ENCODE measurements at places on chromosomes 7 and 10.

DNA sequence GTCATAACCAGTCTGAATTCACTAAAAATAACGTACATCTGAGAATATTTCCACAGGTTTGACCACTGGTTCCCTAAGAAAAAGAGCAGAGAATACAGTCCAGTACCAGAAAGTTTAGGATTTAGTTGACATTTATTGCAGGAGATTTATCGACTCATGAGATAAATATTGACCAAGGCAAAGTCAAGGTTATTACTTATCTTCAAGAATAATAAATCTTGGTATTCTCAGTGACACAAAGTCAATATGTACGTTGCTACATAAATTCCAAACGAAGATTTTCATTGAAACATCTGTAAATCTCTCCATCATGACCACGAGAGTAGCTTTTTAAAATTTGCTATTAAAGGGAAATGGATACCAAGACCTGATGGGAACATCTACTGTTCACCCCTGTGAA lies 39.4 kb upstream of the GRB10 start:
- DNase-seq = no peak

DNA sequence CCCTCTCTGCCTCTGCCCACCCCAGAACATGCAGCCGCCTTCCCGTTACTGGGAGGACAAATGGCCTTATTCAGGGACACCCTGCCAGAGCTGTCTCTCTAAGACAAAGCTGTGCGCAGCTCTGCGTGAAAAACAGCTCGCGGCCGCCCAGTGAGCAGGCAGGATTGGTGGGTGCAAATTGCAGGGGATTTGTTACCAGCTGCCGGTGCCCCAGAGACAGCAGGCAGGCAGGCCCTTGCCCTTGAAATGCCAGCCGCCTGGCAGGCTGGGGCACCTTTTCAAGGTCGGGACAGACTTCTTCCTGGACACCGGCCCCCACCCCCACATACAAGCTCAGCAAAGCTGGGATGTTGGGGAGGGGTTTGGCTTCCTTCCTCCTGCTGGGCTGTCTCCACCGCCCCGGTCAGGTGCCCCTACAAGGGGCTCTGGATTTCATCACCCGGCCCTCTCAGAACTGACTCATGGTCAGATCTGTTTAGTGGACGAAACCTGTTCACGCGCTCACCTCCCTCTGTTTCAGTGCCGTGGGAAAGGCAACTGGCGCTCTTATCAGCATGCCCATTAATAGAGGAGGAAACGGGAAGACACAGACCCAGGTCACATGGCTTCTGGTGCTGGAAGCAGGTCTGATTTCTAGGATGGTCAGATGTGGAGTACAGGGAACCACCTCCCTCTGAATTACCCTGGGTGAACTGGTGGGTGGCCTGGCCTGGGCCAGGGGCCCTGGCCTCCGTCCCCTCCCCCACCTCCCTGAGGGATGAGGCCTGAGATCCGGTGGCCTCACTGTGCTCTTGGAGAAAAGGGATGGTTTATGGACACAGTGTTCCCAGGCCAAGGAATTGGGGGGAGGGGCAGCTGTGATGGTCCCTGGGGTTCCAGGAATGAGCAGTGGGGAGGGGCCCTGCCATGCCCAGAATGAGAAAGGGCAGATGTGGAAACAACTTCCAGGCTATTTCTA lies 123.9 kb upstream of the PPIF start:
- DNase-seq = no peak

DNA sequence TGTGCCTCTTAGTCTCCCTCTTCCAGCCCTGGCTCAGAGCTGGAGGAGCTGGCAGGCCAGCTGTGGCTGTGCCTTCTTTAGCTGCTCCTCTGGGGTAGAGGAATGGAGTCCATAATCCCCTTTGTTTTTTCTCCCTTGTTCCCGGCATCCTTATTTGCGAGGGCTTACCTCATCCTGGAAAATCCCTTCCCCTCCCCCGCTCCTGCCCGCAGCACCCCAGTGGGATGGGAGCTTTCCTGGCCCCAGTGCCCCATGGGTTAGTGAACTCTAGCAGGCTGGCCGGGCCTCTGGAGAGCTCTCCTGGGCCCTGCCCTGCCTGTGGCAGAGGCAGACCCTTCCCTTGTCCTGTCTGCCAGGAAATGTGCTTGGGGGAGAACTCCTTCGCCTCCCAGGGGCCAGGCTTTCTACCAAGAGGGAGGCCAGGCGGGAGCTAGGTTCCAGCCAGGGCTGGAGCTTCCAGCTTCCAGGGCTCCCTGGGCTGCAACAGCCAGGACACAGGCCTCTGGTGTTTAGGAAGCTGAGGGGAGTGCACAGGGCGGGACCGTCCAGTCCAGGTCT lies 16.5 kb upstream of the TRIM8 start:
- no peak for DNase-seq

DNA sequence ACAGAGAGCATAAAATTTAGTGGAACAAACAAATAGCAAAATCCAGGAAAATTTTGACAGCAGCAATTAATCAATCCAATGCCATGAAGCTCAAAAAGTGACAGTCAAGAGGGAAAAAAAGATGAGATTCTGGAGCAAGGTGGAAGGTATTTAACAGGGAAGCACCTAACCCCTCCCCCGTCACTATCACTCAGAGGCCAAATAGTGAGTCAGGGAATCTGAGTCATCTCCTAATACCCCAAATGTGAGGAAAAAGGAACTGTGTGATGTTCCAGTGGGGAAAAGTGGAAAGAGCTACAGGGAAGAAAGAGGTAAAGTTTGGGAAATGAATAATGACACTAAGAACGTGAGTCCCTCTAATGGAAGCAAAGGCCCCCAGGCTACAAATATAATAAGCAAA lies 113.2 kb upstream of the PHF14 start:
- no peak for DNase-seq

- no peak for DNase-seq
Observed at GRCh38 chr10:76333796-76334195, 902.4 kb downstream of the LRMDA start.

- no peak for DNase-seq
Observed at GRCh38 chr10:125135771-125136035, 24.7 kb downstream of the CTBP2 start.
